ENCODE measurements at places on chromosomes 16 and 17.

DNA sequence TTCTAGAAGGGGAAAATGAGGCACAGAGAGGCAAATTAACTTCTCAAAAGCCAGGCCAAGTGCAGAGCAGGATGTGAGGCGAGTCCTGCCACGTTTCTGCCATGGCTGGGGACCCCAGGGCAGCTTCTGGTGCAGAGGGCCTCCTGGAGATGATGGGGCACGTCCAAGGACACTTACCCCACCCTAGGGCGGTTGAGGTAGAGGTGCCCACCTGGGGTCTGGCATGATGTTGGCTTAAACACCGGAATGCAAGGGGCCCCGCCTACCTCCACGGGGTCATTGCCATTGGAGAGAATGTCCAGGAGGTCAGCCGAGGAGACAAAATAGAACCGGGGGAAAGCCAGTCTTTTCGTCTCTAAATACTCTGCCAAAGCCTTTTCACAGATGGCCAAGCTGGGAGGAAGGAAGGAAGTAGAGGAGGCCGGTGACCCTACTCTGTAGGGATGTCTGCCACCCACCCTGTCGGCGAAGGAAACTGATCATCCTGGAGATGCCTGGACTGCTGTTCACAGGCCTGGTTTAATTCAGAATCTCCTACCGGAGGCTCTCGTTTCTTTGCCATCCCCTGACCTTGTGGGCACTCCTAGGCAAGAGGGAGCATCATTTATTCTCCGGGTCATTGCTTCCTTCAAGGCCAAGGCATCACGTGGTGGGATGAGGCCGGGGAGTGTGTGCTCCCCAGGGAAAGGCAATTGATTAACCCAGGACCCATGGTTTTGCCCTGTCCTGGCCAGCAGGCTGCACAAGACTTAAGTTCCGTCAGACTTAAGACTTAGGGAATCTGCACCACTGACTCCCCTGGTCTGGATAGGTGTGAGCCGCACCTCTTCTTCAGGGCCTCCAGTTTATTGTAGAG is 70.5 kb downstream of the DNAH17 start:
- no peak for DNase-seq

DNA sequence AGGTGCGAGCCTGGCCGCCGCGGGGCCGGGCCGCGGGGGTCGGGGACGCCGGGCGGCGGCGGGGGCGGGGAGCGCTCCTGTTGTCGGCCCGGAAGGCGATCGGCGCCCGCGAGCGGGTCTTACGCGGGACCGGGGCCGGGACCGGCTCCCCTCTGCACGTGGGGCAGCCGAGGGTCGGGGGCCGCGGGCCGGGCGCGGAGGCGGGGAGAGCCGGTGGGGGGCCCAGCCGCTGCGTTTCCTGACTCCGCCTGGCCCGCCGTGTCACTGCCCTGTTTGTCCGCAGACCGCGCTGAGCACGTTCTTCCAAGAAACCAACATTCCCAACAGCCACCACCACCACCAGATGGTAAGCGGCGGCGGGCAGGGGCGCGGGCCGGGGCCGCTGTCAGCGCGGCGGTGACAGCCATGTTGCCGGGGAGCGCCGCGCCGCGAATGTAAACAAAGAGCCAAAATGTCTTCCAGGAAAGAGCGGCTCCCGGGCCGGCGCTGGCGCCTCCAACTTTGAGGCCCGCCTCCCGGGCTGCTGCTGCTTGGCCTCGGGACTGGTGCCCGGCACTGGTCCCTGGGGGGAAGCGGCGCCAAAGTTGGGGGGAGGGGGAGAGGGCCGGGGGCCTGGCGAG is 586 bp downstream of the UBALD2 start:
- DNase-seq: no peak

DNA sequence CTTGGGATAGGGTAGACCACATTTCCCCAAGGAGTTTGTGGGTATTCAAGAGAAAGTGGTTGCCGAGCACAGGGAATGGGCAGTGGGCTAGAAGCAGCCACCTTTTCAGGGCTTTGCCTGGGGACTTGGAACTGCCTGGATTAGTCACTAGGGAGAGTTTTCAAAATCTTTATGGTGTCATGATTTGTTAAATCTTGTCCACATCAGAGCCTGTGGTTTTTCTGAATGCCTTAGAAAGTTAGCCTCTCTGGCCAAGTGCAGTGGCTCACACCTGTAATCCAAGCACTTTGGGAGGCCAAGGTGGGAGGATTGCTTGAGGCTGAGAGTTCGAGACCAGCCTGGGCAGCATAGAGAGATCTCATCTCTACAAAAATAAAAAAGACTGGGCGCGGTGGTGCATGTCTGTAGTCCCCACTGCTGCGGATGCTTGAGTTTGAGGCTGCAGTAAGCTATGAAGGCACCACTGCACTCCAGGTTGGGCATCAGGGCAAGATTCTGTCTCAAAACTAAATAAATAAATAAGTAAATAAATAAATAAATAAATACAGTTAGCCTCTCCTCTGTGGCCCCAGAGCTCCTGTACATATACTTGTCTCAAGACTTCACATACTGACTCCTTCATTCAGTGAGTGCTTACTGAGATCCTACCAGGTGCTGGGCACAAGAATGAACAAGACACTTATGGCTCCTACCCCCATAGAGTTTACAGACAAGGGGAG is 76.3 kb upstream of the HNF1B start:
- DNase-seq: no peak

DNA sequence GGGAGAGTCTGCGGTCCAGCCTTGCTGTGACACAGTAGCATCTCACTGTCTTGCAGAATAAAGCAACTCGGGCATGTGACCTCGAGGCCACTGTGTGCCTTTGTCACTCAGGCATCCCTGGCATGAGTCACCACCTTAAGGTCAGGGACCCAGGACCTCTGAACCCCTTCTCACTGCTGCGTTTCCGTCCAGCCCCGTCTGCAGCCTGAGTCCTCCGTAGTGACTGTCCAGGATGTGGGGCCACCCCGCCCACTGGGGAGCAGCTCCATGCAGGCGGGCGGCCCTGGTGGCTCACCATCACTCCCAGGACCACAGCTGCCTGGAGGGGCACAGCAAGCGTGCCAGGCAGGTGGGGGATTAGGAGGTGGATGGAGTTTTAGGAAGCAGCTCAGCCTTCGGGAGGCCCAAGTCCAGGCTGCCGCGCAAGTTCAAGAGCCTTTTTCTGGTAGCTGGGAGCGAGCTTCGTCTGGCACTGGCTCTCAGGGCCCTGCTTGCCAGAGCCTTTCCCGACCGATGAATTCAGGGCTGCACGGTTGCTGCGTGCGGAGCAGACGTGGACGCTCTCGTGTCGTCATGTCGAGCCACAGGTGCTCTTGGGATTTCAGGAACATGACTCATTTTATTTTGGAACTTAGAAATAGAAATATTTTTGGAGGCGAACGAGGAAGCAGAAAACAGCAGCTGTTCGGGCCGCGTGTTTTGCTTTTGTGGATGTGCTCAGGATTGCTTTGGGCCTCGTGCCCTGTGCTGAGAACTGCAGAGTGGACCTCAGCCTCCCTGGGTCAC is 16.8 kb downstream of the KCTD5 start:
- DNase-seq: no peak

DNA sequence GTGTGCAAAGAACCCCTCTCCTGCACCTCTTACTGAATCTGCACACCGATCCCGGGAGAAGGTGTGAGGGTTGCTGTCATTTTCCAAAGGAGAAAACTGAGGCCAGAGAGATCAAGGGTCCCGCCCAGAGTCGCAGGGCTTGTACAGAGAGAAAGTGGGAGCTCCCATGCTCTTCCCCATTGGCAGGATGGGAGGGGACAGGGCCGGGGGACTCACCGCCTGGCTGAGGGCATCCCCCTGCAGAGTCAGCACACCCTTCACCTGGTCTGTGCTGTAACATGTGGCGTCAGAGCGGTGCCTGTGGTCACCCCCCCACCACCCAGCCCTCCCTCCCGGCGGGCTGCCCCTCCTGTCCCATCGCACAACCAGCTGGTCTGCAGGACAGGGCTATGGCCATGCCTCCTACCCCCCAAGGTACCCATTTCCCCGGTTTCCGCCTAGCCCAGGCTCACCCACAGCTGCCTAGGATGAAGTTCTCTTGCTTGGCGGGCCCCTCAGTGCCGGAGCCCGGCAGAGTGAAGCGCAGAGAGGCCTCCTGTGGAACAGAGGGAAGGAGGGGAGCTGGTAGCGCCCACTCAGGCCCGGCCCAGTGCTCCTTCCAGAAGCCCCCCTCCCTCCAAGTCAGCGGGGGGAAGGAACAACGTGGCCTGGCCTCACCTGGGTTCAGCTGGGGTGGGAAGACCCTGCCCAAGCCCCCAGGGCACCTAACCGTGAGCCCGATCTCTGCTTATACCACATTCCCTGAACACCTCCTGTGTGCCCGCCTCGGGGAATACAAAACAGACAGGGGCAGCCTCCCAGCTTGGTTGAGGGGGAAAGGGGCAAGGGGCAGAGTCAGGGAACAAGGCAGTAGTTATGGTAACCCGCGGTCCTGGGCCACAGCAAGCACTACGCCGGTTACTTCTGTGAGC is 1.1 kb downstream of the ROGDI start:
- DNase-seq: no peak

DNA sequence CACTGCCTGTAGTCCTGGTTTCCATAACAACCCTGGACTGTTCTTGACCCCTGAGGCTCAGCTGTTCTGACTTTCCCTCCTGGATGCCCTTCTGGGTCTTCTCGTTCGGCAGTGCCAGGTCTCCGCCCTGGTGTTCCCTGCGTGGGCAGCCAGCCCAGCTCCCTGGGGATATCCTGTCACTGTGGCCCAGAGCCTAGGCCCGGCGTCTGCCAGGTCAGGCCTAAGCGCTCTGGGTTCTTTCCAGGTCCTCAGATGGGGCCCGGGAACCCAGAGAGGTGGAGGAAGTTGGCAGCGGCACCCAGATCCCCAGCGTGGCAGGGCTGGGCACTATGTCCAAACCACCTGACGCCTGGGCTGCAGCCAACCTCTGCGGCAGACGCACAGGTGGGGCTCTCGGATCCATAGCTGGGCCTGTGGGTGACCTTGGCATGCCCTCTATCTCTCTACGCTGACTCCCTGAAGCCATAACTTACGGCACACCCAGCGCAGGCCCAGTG is 12.5 kb upstream of the ATP2A3 start:
- no peak for DNase-seq

DNA sequence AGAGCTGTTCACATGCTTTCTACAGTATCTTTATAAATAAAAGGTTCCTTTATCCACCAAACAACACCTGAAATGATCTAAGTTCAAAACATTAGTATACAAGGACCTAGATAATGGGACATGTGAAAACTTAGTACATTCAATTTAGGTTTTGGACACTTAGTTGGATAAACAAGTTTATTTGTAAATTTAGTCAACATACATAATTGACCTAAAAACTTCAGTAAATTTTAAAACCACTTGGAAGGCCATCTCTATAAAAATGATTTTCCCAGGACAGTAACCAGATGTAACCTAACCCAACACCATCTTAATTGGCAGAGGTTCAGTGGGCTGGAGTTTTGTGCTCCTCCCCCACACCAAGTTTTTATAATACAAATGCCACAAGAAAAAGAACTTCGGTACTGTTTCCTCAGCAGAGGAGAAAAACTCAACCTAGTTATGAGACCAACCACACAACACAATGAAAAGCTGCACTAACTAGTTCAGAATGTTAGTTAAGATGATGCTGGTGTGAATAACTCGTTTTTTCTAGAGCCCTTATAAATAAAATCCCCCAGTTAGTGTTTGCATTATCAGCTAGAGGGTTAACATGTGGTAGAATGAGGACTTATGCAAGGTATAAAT is 7.2 kb upstream of the UNK start:
- no peak for DNase-seq

DNA sequence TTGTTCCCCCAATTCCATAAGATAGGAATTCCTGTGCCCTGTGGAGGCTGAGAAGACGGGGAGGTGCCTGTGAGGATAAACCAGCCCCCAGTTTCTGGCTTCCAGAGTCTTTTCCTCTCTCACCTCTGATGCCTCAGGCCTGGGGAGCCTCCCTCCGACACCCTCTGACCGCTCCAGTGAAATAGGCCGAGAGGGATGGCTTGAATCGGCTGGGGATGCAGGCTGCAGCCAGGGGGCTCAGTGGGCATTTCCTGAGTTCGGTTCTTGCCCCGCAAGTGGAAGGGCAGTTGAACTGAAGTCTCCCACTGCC is 339.4 kb downstream of the SEC14L1 start:
- DNase-seq: no peak

DNA sequence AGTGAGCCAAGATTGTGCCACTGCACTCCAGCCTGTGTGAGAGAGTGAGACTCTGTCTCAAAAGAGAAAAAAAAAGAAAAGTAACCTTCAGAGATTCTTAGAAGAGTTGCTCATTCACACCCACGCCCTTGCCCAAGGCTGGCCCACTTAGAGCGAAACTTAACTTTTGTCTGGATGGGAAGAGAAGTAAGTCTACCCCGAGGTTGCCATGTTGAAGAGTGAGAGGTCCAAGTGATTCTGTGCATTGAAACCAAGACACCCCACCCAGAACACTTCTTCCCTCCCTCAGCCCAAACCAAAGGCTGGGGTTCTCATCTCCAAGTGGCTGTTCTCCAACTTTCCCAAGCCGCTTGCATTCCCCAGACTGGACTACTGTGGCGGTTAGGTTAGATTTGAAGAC is 2.4 kb upstream of the CISD3 start:
- DNase-seq: no peak

DNA sequence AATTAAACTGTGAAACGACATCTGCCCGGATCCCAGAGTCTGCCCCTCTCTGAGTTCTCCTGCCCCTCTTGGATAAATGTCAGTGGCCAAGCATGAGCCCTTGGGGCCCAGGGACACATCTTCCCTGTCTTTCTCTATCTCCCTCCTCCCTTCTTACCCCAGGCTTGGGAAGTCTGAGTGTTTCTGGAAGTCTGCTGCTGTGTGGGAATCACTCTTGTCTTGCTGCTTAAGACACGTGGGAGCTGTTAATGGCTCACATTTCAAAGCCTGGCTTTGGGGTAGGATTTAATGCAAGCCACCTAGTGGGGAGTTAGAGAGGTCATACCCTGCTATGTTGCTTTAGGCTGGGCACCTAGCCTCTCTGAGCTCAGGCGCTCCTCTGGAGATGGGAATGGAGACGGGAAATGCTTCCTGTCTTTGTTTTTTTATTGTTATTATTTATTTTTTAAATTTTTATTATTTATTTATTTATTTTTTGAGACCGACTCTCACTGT is 218.5 kb upstream of the CIBAR2 start:
- DNase-seq: peak; percentile 59

DNA sequence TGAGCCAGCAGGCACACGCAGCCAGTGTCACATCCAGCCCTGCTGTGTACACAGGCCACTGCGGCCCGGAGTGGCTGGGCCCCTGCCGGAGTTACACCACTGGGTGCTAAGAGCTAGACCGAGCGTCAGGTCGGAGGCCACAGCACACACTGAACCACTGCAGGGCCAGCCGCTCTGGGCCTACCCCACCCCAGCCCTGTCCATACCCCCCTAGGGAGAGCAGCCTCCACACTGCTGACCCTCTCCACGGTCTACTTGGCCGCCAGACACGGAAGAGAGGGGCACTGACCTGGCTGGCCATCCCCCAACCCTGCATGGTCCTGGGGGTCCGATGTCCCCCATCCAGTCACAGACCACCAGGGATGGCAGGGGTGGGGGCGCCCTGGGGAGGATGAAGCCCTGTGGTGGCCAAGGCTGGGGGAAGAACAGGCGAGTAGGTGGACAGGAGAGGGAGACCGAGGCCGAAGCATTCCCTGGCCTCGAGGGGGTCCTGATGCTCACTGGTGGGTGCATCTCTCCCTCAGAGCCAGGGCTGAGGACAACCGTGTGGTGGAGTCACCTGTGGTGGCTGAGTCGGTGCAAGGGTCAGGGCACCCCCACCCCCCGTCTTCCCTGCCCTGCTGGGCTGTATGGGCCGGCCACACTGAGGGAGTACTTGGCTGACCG is 34.9 kb upstream of the ZC3H18 start:
- no peak for DNase-seq

Data from kidney glomerular epithelial cell (primary cell).